ENCODE measurements at places on chromosomes 2 and 18.
A peak's percentile ranks its signal among the peaks of the same experiment; 100 is the strongest.

- H3K36me3 ChIP-seq: no peaks in the 10 kb centered on the region
- no peaks in the 10 kb centered on the region for H3K4me1 ChIP-seq
These were observed 11.6 kb downstream of the PTPN4 start for GRCh38 chr2:119771331-119771730.

- DNase-seq: no peak
- H3K4me3 ChIP-seq: no peak overlapping the region
- H3K27me3 ChIP-seq: 0 out of 2 replicates have a peak, but pooled peaks cover 3% of the 10 kb centered on the region
- no peak overlapping the region for H3K27ac ChIP-seq
- H3K4me1 ChIP-seq: no peaks in the 10 kb centered on the region
- H3K36me3 ChIP-seq: no peaks in the 10 kb centered on the region
These were observed 321.8 kb upstream of the SPRED2 start for GRCh38 chr2:65754219-65754618.

- H3K36me3 ChIP-seq: peaks cover 3% of the 10 kb centered on the region
- peak; percentile 22 for DNase-seq
- H3K4me1 ChIP-seq: peaks cover 27% of the 10 kb centered on the region
- H3K4me3 ChIP-seq: 0 out of 2 replicates have a peak overlapping the region, but pooled peaks have one; percentile 7
These were observed 341.4 kb downstream of the SLC4A3 start for GRCh38 chr2:219968685-219969345.

DNA sequence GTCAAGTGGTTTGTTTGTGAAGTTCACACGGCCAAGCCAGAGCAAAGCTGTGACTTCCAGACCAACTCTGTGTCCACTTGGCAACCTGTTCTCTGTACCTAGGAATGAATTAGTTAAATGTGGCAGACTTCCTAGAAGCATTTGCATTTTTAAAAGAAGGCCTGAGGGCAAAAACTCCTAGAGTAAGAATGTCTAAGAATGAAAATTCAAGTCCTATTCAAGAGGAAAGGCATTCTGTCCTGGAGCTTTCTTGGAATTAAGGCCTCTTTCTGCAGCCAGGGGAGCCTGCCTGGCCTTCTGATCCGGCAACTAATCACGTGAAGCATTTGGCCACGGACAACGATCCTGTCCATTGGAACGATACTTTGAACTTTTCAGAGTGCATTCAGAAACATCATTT, 155.0 kb downstream of the SETBP1 start:
- no peak for DNase-seq
- no peak overlapping the region for H3K27ac ChIP-seq
- H3K4me3 ChIP-seq: no peak overlapping the region
- H3K27me3 ChIP-seq: no peaks in the 10 kb centered on the region
- no peaks in the 10 kb centered on the region for H3K4me1 ChIP-seq

- peaks cover 42% of the 10 kb centered on the region for H3K27me3 ChIP-seq
- no peaks in the 10 kb centered on the region for H3K4me1 ChIP-seq
- DNase-seq: no peak
- H3K36me3 ChIP-seq: no peaks in the 10 kb centered on the region
- no peak overlapping the region for H3K27ac ChIP-seq
These were observed 376.3 kb upstream of the MYT1L start for GRCh38 chr2:2707206-2707991.

DNA sequence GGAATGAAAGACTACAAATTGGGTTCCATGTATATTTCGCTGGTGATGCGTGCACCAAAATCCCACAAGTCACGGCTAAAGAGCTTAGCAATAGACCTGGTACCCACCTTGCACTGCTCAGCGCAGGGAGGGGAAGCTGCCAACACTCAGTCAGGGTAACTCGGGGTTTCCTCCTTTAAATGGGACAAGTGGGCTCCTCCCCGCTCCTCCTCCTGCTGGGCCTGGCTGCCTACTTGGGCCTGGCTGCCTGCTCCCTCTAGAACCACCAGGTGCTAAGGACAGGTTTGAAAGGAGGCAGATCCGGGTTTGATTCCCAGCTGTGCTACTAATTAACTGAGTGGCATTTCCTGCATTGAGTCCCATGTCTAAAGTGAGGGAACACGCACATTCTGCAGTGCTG, 23.4 kb downstream of the MYO7B start:
- DNase-seq: no peak
- H3K4me3 ChIP-seq: no peak overlapping the region
- peaks cover 8% of the 10 kb centered on the region for H3K27me3 ChIP-seq
- H3K36me3 ChIP-seq: no peaks in the 10 kb centered on the region

DNA sequence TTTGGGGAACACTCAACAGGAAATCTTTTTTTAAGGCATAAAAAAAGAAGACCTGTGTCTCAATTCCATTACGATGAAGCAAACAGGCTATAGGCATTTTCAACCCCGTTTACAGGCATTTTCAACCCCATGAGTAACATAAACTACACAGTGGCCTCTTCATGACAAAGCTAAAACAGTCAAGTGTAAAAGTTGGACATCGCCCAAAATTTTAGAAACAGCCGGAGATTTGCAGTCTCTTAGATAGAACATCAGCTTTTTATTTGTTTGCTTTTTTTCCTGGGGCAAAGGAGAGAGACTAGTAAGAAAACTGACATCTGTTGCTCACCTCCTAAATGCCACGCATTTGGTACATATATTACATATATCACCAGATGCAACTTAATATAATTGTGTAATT, 173.7 kb downstream of the CMPK2 start:
- no peaks in the 10 kb centered on the region for H3K4me1 ChIP-seq
- no peak for DNase-seq
- H3K27ac ChIP-seq: no peak overlapping the region
- no peak overlapping the region for H3K4me3 ChIP-seq
- no peaks in the 10 kb centered on the region for H3K27me3 ChIP-seq
- H3K36me3 ChIP-seq: no peaks in the 10 kb centered on the region

DNA sequence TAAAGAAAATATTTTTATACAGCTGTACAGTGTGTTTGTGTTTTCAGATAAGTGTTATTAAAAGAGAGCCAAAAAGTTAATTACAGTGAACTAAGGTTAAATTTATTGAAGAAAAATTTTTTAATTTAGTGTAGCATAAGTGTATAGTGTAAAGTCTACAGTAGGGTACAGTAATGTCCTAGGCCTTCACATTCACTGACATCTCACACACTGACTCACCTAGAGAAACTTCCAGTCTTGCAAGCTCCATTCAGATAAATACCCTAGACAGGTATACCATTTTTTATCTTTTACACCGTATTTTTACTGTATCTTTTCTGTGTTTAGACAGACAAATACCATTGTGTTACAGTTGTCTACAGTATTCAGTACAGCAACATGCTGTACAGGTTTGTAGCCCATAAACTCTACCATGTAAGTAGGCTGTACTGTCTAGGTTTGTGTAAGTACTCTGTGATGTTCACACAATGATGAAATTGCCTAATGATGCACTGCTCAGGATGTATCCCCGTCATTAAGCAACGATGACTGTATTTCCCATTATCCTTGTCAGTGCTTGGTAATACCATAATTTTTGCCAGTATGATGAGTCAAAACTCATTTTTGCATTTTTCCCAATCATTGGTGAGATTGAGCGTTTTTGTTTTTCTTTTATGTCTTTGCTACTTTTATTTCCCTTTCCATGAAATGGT, 48.2 kb upstream of the B3GNT2 start:
- H3K4me3 ChIP-seq: no peak overlapping the region
- H3K36me3 ChIP-seq: no peaks in the 10 kb centered on the region
- no peak overlapping the region for H3K27ac ChIP-seq
- no peak for DNase-seq

DNA sequence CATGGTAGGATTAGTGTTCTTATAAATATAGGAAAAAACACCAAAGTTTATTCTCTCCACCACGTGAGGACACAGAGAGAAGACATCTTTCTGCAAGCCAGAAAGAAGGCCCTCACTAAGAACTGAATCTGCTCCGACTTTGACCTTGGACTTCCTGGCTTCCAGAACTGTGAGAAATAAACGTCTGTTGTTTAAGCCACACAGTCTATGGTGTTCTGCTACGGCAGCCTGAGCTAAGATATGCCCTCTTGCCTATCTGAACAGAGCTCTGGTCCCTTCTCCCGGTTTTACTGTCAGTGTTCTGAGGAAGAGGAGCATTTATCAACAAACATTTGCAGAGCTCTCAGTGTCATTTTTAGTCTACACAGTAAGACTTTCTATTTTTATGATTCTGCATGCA, 131.3 kb downstream of the DOK6 start:
- no peaks in the 10 kb centered on the region for H3K36me3 ChIP-seq
- no peaks in the 10 kb centered on the region for H3K27me3 ChIP-seq
- no peak overlapping the region for H3K4me3 ChIP-seq

DNA sequence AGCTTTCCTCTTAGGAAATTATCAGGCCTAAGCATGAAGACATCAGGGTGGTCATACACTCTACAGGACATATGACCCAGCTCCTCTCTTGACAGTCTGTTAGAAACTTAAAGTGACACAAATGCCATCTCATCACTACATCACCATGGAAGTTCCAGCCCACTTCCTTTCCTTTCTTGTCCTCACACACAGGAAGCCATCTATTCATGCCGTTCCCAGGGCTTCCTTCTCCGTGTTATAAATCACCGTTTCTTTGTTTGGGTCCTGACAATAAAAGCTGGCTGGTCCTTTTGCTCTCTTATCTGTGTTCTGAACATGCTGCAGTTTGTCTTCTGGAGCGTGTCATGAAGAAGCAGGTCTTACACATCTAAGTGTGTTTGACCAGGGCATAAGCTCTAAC, 692.1 kb upstream of the CELF4 start:
- H3K4me3 ChIP-seq: no peak overlapping the region
- no peaks in the 10 kb centered on the region for H3K4me1 ChIP-seq
- H3K27ac ChIP-seq: no peak overlapping the region

DNA sequence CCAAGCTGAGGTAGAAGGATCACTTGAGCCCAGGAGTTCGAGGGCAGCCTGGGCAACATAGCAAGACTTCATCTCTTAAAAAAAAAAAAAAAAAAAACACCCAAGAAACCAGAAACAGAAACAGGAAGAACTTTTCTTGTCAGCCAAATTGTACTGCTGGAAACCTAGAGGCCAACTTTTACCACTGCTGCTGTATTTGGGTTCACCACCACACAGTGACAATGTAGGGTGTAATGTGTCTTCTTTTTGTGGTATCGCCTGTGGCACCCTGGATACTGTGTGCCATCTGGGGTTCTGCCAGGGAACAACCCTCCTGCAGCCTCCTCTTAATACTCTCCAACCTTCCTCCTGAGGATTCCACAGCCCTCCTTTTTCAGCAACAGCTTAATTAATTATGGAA, 72.6 kb downstream of the STK39 start:
- H3K27me3 ChIP-seq: no peaks in the 10 kb centered on the region
- peaks cover 2% of the 10 kb centered on the region for H3K36me3 ChIP-seq
- no peak for DNase-seq

DNA sequence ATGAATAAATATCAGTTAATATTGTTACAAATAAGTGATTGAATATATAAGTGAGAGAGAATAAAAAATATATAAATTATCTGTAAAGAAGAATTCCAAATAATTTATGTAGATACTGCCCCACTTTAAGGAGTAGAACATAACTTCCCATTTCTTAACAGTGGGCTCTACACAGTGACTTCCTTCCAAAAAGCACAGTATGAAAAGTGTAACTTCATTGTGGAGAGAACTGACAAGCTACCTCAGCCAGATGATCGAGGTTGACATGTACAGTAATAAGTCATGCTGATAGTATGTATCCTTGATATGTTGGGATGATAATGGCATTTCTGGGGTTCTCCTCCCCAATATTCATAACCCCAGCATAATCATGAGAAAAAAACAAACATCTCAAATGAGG, 191.9 kb upstream of the FN1 start:
- no peaks in the 10 kb centered on the region for H3K27me3 ChIP-seq
- no peak overlapping the region for H3K27ac ChIP-seq
- no peaks in the 10 kb centered on the region for H3K4me1 ChIP-seq
- H3K4me3 ChIP-seq: no peak overlapping the region
- H3K36me3 ChIP-seq: no peaks in the 10 kb centered on the region

DNA sequence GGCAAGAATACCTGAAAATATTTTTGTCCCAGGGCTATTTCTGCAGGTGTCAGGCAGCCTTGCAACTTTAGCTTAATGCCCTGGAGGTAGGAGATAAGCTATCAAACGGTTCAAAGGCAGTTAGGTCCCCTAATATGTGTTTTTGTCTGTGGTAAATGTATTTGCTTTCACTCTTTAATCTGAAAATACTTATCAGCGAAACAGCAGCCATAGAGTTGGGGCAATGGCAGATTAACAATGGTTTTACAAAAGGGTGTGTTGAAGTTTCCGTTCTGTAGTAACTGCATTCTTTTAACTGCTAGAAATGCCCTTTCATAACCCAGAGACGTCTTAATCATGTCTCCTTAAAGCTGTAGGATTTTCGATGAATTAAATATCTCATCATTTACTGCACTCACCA, 265.0 kb upstream of the TRIB2 start:
- no peaks in the 10 kb centered on the region for H3K36me3 ChIP-seq
- H3K27ac ChIP-seq: no peak overlapping the region
- no peaks in the 10 kb centered on the region for H3K27me3 ChIP-seq
- no peak for DNase-seq

DNA sequence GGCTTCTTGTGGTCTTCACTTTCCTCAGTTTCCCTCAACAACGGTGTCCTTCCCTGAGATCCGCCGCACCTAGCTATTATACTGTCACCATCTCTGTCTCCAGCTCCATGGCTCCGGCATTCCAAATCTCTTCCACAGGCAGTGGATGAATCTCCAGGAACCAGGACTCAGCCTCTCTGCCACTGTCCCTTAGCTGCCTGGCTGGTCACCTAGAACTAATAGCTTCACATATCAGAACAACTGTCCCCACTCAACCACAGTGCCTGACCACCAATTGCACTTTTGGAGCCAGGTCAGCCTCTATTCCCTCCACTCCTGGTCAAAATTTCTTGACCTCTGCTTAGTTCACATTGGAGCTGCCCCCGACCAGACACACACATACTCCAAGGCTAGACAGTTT, 38.1 kb upstream of the AFF3 start:
- no peaks in the 10 kb centered on the region for H3K36me3 ChIP-seq
- DNase-seq: no peak
- no peaks in the 10 kb centered on the region for H3K4me1 ChIP-seq
- no peaks in the 10 kb centered on the region for H3K27me3 ChIP-seq

- no peak overlapping the region for H3K27ac ChIP-seq
- H3K36me3 ChIP-seq: no peaks in the 10 kb centered on the region
- no peak overlapping the region for H3K4me3 ChIP-seq
- DNase-seq: no peak
These were observed 437.4 kb downstream of the PIK3C3 start for GRCh38 chr18:42392416-42392815.

- no peaks in the 10 kb centered on the region for H3K36me3 ChIP-seq
- H3K4me1 ChIP-seq: peaks cover 25% of the 10 kb centered on the region
- no peak for DNase-seq
- no peaks in the 10 kb centered on the region for H3K27me3 ChIP-seq
- no peak overlapping the region for H3K27ac ChIP-seq
These were observed 15.5 kb upstream of the PTMA start for GRCh38 chr2:231692847-231693246.

GRCh38 chr2:166491461-166491860, 2.6 kb downstream of the SCN7A start:
- H3K27ac ChIP-seq: no peak overlapping the region
- H3K36me3 ChIP-seq: no peaks in the 10 kb centered on the region
- H3K4me3 ChIP-seq: no peak overlapping the region
- H3K27me3 ChIP-seq: peaks cover 24% of the 10 kb centered on the region

DNA sequence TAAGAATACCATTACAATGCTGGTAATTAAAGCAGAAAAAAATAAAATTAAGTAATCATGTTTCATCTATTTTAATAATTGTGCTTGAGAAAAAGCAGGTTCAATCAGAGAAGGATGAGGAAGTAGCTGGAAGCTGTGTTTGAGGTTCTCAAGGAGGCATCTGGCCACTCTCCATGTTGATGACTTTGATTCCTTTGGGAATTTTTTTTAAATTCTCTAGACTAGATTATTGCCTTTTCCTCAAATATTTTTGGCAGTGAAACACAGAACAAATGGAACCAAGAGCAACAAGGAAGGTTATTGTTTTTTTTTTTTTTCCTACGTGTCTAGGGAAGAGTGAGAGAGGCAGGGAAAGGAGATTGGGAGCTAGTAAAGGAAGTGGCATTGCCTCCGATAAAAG, 99.9 kb upstream of the NRP2 start:
- no peak overlapping the region for H3K27ac ChIP-seq
- H3K27me3 ChIP-seq: no peaks in the 10 kb centered on the region
- no peaks in the 10 kb centered on the region for H3K36me3 ChIP-seq
- H3K4me3 ChIP-seq: no peak overlapping the region
- no peaks in the 10 kb centered on the region for H3K4me1 ChIP-seq
